ENCODE measurements at places on chromosomes 1 and 21. TPM values are rescaled to one million over a fixed set of nuclear protein-coding genes. Genes with fewer than 3 reads are reported as not detected.
A peak's percentile ranks its signal among the peaks of the same experiment; 100 is the strongest.

Gene RPL11
- total RNA-seq = 584 TPM

Gene VHLL
- not detected for total RNA-seq

Gene OR6K3
- total RNA-seq = not detected

- no peak for DNase-seq
- H3K36me3 ChIP-seq = no peaks in the 10 kb centered on the region
- no peaks in the 10 kb centered on the region for H3K27me3 ChIP-seq
- H3K27ac ChIP-seq = no peak overlapping the region
- no peak overlapping the region for H3K4me3 ChIP-seq
- no peaks in the 10 kb centered on the region for H3K4me1 ChIP-seq
These were observed 109.8 kb downstream of the PLPPR4 start for GRCh38 chr1:99374109-99374508.

DNA sequence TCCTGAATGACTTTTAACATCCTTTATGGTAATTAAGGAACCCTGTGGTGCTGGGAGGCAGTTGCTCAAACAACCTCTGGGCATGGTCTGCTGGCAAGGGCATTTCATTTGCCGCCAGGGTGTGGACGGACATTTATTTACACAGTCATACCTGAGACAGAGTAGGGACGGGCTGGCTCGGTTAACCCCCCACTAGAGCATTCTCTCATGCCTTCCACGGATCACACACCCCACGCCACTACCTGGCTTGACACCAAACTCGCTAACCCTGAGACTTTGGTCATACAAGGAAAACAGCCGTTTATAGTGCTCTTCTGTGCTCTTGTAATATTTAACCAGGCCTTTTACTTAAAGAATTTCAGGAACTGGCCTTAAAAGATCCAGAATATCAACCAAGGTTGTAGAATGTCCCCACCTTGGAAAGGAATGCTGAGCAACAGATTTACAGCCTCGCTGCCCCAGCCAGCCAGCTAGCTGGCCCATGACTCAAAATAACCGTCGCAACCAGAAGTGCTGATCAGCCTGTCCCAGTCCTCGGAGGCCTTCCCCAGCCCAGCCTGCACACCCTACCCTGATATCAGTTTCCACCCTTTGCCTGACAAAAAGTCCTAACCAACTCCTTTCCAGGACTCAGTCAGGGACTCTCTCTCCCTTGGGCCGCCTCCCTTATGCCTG lies 6.5 kb upstream of the PDXK start:
- DNase-seq = no peak
- H3K4me1 ChIP-seq = peaks cover 10% of the 10 kb centered on the region
- no peak overlapping the region for H3K4me3 ChIP-seq
- H3K27ac ChIP-seq = peak overlapping the region; percentile 50
- no peaks in the 10 kb centered on the region for H3K36me3 ChIP-seq

GRCh38 chr1:172946814-172947507 lies 103.8 kb downstream of the TNFSF18 start:
- H3K4me1 ChIP-seq = no peaks in the 10 kb centered on the region
- H3K27me3 ChIP-seq = no peaks in the 10 kb centered on the region
- no peak for DNase-seq

GRCh38 chr1:22317231-22317919 lies 134.3 kb upstream of the ZBTB40 start:
- H3K27ac ChIP-seq = no peak overlapping the region
- no peaks in the 10 kb centered on the region for H3K4me1 ChIP-seq
- no peak overlapping the region for H3K4me3 ChIP-seq
- no peaks in the 10 kb centered on the region for H3K36me3 ChIP-seq
- no peak for DNase-seq

GRCh38 chr1:55714230-55714629 lies 499.1 kb upstream of the USP24 start:
- H3K4me3 ChIP-seq = no peak overlapping the region
- H3K27me3 ChIP-seq = no peaks in the 10 kb centered on the region

DNA sequence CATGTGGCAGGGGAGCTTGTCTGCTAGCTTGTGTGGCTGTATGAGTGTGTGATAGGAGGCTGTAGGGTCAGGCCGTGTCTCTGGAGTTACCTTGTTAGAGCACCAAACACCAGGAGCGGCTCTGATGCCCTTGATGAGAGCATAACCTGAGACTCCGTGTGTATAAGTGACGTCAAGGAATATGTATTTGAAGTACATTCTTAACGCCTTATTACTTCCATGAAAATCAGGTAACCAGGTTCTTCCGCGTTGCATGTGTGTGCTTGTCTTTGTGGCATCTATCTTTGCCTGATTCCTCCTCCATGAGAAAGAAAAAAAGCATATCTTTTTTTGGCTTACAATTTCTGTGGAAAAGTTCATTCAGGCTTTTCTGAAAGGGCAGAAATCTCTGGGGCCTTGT lies 4.6 kb downstream of the OLFML3 start:
- DNase-seq = no peak
- H3K4me3 ChIP-seq = peak overlapping the region; percentile 61
- H3K27ac ChIP-seq = peak overlapping the region; percentile 85
- peaks cover 10% of the 10 kb centered on the region for H3K4me1 ChIP-seq
- H3K27me3 ChIP-seq = no peaks in the 10 kb centered on the region
- no peaks in the 10 kb centered on the region for H3K36me3 ChIP-seq

- no peaks in the 10 kb centered on the region for H3K27me3 ChIP-seq
- H3K4me3 ChIP-seq = no peak overlapping the region
- H3K4me1 ChIP-seq = no peaks in the 10 kb centered on the region
These were observed 55.4 kb upstream of the KIF26B start for GRCh38 chr1:245099401-245099800.

Data from psoas muscle (tissue), 8 donors.